Retina (tissue), 1 donor: ENCODE measurements at places on chromosomes 4 and X.

DNA sequence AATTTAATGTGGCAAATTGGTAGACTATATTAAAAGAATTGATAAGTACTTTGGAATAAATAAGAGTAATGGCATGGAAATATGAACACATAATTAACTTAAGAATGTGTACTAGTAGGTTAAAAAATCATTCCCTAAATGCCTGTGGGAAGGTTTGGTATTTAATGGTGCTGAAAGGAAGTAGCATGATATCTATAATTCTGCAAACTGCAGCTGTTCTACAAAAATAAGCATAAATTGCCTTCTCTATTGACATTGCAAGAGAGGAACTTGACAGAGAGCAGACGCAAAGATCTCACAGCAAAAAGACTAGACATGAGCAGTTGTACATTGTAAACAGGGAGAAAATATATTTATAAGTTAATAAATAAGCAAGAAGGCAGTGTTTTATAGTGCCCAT, 752.5 kb upstream of the PCDH10 start:
- DNase-seq, result no peak

DNA sequence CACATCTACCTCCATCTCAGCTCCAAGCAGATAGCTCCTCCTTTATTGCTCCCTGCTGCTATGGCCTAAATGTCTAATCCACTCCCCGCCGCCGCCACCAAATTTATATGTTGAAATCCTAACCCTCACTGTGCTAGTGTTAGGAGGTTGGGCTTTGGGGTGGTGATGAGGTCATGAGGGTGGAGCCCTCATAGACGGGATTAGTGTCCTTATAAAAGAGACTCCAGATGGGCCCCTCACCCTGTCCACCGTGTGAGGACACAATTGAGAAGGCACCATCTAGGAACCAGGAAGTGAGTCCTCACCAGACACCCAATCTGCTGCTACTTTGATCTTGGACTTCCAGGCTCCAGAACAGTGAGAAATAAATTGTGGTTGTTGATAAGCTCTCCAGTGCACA, 13.6 kb upstream of the TBC1D14 start:
- no peak for DNase-seq

GRCh38 chr4:10656420-10656819, 28.1 kb downstream of the CLNK start:
- no peak for DNase-seq

GRCh38 chr4:48367016-48367415, 25.7 kb downstream of the SLAIN2 start:
- no peak for DNase-seq

DNA sequence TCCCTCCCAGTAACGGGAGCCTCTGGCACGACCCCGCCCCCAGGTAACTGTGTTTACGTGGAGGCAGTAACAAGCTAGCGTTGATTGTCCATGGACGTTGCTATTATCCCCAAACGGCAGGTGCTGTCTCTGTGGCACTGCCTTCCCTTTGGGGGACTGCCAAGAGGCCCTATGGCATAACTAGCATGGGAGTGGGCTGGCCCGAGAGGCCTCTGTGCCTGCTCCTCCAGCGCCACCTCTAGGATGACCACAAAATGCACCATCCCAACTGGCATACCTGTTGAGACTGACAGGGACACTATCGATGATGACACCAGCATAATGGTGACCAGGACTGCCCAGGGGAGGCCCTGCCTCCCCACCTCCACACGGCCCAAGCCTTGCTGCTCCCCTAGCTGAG, 1.5 kb downstream of the SRPK3 start:
- no peak for DNase-seq

DNA sequence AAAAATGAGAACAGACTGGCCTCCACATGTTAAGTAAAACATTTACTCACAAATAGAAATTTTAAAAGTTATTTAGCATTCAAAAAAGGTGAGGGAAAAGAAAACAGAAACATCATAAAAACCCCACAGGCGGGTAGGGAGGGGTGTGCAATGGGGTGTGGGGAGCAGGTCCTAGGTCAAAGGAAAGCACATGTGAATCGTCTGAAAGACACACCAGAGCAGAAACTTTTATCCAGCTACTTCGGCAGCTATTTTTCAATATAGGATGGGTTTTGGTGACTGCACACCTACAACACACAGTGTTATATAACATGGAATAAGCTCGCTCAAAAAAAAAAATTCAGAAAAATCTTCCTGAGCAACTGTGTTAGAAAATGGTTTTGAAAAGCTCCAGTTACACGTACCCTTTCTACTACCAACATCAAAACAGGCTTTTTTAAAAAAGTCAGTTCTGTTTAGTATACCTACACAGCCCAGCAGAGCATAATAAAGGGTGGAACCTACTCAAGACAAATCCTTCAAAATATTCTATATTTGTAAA, 1.6 kb downstream of the OTUD4 start:
- no peak for DNase-seq

- no peak for DNase-seq
These were observed 292.3 kb downstream of the ANKRD50 start for GRCh38 chr4:124420166-124420695.

GRCh38 chr4:178198691-178199090, 756.5 kb upstream of the AGA start:
- no peak for DNase-seq

GRCh38 chr4:162853788-162854187, 312.9 kb downstream of the NAF1 start:
- no peak for DNase-seq

GRCh38 chr4:156941940-156942548, 29.6 kb downstream of the PDGFC start:
- DNase-seq, result peak; percentile 20

DNA sequence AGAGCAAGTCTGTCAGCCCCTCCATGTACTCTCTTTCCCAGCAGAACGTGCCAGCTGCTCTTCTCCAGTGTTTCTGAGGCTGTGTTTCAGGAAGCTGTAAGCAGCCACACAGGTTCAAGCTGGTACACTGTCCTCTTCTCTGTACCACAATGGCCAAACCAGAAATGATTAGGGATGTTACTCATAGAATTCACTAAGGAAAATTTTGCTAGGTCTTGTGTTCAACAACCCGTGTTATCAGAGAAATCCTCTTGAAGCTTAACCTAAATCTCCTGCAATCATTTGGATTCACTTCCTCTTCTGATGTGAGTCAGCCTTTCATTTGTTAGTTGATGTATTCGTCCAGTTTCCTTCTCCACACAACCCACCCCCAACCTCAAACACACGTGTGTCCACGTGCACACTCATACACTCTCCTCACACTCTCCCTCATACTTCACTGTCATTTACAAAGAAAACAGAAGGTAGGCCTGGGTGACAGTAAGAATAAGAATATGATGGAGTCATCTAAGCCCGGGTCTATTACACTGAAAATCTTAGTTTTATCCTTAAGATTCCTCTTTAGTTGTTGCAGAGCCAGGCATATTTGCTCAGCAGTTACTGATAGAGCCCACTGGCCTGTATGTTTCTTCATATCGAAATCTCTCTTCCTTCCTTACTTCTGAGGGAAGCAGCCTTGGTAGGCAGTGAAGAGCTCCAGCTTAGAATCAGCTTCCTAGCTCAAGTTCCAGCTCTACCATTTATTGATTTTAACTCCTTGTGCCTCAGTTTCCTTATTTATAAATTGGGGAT, 63.4 kb downstream of the DCUN1D4 start:
- DNase-seq, result no peak

DNA sequence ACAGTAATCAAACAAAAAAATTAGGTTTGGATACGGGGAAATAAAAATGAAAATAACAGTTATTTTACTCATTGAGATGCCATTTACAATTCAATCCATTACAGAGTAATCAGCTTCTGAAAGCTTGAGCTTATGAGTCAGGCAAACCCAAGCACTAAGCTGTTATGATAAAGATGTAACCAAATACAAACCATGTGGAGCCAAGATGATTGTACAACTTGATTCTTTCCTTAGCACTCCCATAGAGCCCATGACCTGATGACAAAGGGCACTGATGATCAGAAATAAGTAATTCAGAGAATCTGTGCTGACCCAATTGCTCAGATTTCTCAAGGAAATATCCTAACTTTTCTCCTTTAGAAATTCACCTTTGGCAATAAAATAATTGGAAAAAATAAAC, 40.5 kb upstream of the PRKG2 start:
- DNase-seq, result no peak

DNA sequence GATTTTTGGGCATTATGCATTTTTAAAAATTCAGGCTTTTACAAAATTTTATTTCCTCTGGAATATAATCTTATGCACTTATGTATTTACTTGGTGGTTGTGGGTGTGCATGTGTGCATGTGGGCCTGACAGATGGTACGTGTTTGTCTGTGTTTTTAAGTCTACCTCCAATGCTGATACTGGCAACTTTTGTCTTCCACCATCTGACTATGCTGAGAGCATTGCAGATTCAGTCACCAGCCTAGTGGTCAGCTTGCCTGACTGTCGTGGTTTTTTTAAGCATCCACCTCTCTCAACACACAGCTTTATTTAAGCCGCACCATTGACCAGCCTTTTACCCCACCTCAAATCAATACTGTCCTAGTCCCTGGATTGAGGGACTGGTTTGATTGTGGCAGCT, 37.1 kb downstream of the FSTL5 start:
- no peak for DNase-seq

DNA sequence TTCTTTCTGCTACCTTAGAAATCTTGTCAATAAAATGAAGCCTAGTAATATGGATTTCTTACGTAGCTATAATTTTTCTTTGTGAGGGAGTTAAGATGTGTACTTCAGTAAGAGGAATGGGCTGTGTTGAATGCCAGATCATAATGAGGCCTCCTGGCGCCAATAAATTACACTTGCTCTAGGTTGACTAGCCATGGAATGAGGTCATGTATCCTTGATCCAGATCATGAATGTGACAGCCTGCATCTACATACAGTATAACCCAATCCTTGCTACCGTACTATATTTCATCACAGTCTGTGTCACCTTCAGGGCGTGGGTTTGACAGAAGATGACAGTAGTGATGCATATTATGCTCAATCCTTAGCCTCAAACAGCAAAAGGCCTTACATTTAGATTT, 36.2 kb downstream of the NHS start:
- DNase-seq, result no peak

DNA sequence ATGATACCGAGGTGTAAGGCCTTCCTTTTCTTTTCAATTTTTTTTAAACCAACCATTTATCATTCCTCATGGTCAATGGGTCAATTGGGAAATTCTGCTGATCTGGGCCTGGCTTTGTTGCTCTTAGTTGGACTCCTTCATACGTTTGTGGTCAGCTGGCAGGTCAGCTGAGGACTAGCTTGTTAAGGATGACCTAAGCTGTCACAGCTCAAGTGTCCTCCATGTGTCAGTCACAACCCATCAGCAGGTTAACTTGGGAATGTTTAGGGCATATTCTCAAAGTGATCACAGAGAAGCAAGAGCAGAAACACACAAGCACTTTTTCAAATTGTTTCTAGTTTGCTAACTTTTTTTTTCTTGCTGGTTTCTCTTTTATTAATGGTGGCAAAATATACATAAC, 117.4 kb upstream of the MAB21L2 start:
- DNase-seq, result no peak

DNA sequence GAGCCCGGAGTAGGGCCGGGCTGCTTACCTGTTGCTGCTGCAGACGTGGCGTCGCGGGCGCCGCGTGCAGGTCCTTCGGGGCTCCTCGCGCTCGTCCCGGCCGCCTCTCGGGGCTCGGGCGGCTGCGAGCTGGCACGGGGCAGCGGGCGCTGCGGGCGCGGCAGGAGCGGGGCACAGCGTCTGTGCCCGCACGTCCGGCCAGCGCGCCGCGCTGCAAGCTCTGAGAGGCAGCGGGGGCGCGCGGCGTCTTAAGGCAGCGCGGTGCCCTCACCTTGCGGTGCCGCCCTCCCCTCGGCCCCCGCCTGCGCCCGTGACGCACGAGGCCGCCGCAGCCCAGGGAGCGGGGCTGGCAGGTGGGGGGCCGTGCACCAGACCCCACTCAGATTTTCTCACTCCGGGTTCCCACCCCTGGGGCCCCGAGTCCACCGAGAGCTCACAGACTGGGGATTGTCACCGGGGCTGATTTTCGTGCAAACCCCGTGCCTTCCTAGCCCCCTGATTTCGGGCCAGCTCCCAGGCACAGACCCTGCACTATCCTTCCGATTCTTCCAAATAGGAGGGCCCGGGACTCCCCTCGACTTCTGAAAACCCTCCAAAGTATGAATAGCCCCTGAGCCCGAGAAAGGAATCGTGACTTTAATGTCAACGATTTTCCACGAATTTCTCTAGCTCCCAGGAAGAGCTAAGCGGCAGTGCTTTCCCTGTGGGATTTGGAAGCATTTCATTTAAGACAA, at the start of gene GPR101:
Gene GPR101 (minus strand): TSS at position 222 of the 734 bp plus-strand sequence. CDS start 2,321 bp downstream, outside the sequence.
- peak; percentile 26 for DNase-seq

DNA sequence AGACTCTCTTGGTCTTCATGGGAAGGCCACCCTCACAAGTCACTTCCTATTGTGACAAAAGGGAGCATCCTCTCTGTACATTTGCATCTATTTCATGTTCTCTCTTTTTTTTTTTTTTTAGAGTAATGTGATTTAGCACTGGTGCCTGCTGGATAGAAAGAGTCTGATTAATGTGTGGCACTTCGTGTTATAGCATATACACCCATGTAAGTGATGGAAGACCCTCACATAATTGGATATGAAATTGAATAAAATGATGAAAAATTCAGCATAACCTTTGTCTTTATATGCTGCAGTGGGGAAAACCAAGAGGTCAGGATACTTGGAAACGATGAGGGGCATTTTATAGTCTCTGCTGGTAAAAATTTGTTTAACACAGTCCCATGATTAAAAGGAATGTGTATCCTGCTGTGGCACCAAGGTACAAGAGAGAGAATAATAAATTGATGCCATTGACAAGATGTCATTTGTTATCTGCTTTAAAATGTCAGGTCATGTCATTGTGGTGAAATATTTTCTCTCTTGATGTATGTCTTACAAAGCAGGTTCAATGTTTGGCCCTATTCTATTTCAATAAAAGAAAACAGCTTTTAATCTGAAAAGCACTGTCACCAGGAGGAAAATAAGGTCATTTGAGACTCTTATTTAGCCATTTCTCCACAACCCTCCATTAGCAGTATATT, 1115.4 kb downstream of the STPG2 start:
- peak; percentile 44 for DNase-seq

GRCh38 chrX:53445977-53446376, 11.8 kb upstream of the HSD17B10 start:
- peak; percentile 11 for DNase-seq
